ENCODE measurements at places on chromosomes 12 and 14. TPM values are rescaled to one million over a fixed set of nuclear protein-coding genes. Genes with fewer than 3 reads are reported as not detected.

- no peaks in the 10 kb centered on the region for H3K27me3 ChIP-seq
- DNase-seq = no peak
- peaks cover 48% of the 10 kb centered on the region for H3K4me1 ChIP-seq
- no peak overlapping the region for H3K4me3 ChIP-seq
These were observed 20.9 kb downstream of the ACVR1B start for GRCh38 chr12:51972422-51972812.

- peaks cover 17% of the 10 kb centered on the region for H3K4me1 ChIP-seq
- H3K27me3 ChIP-seq = no peaks in the 10 kb centered on the region
- no peak overlapping the region for H3K4me3 ChIP-seq
- no peak for DNase-seq
These were observed 79.9 kb downstream of the CHGA start for GRCh38 chr14:93002851-93003298.

- peak; percentile 31 for DNase-seq
- no peak overlapping the region for H3K27ac ChIP-seq
- H3K4me1 ChIP-seq = no peaks in the 10 kb centered on the region
- H3K4me3 ChIP-seq = no peak overlapping the region
These were observed 1.9 kb upstream of the PIWIL1 start for GRCh38 chr12:130335517-130336392.

DNA sequence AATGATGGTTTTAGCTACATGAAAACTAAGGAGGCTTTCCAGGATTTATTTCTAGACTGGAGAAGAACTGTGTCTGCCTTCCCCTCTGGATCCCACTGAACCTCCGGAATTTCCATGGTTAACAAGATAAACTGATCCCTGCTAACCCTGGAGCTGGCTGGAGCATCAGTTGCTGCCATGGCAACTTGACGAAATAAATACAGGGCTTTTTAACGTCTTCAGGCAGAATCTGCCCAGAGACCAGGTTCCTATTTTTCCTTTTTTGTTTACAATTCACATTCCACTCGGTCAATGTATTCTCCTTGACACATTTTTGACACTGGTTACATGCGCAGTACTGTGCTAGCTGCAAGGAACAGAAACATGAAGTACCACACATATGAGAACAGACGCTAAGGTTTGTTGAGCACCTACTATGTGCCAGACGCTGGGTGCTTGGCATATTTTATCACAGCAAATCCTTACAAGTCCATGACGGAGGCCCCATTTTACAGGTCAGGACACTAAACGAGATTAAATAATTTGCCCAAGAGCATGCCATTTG is 1.7 kb downstream of the C14orf132 start:
- peaks cover 34% of the 10 kb centered on the region for H3K27me3 ChIP-seq
- no peak overlapping the region for H3K4me3 ChIP-seq
- DNase-seq = no peak
- H3K4me1 ChIP-seq = peaks cover 25% of the 10 kb centered on the region
- no peaks in the 10 kb centered on the region for H3K36me3 ChIP-seq

DNA sequence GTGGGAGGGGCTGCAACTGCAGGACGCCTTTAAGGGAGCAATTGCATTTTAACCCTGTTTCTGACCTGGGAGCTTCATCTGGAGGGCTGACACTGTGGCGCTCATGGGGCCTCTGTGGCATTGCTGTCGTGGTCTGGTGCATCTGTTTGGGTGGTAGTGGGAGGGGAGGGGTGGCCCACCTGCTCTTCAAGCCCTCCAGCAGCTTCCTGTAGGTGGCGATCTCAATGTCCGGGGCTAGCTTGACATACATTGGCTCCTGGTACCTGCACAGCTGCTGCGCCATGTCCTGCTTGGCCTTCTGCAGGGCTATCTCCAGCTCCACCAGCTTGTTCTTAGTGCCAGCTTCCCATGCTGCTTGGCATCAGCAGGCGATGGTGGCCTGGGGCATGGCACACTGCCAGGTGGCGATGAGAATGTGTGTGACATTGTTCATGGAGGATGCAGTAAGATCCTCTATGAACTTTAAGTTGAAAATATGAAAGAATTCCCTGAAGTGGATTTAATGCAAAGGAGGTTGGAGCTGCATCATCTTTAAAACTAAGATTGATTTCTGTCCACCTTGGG is 7.7 kb upstream of the KRT82 start:
- H3K27me3 ChIP-seq = no peaks in the 10 kb centered on the region
- H3K4me1 ChIP-seq = no peaks in the 10 kb centered on the region

DNA sequence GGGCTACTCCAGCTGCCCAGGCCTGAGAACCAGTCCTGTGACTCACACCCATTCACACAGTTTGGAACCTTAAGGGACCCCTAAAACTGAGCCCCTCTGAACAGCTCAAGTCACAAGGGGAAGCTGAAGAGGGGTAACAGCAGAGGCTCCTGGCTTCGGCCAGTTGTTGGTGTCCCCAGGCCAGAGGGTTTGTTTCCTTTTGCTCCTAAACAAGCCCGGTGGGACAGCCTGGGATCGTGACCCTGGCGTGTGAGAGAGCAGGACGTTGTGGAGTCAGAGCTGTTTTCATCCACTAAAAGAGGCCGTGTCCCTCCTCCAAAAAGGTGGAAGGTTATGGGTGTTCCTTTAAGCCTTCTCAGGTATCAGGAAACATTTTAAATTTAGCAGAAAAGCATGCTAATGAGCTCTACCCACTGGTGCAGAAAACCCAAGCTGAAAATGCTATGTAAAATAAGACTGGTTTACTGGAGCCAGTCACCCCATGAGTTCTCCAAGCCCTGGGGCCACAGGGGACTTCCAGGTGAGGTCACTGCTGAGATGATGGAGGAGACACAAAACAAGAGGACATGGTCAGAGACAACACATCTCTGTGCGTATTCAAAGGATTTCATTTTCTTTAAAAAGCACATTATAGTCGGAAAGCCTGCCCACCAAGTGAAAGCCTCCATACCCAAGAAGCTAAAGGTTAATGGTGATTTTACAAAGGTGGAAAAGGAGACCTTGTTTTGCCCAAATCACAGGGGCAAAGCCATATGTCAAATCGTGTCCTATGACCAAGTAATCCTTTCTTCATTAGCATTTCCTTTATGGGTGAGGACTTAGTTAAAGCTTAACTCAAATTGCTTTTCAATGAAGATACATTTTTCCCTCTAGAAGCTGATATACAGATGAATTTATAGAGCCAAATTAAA is 14.1 kb downstream of the PRKAB1 start:
- peak overlapping the region; percentile 94 for H3K27ac ChIP-seq
- peak; percentile 56 for DNase-seq
- peaks cover 19% of the 10 kb centered on the region for H3K4me1 ChIP-seq
- H3K4me3 ChIP-seq = no peak overlapping the region
- H3K36me3 ChIP-seq = peaks cover 45% of the 10 kb centered on the region

DNA sequence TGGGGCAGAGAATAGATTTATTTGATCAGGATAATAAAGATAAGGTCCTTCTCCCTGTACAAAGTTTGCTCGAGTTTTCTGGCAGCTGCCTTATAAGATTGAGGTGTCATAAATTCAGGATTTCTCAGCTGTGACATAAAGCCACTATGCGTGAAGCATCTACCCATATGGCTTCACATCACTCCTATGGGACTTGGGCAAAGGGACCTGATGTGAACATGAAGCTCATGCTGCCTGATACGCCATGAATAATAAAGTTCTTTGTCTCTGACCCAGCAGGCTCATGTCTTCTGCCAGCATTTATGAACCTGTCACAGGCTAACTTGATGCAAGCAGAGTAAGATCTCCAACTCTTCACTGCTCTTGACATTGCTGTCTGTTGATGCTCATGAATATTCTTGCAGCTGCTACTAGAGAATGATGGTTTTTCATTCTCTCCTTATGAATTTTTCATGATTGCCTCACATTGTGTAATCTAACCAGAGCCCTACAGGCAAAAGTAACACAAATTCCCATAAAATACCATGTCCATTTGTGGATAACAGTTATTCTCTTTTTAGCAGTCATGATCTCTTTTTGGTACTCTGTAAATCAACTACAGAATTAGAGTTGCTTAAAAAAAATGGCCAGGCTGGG is 49.0 kb upstream of the CPNE8 start:
- no peaks in the 10 kb centered on the region for H3K27me3 ChIP-seq
- H3K27ac ChIP-seq = no peak overlapping the region
- DNase-seq = no peak
- no peaks in the 10 kb centered on the region for H3K4me1 ChIP-seq
- H3K36me3 ChIP-seq = no peaks in the 10 kb centered on the region

DNA sequence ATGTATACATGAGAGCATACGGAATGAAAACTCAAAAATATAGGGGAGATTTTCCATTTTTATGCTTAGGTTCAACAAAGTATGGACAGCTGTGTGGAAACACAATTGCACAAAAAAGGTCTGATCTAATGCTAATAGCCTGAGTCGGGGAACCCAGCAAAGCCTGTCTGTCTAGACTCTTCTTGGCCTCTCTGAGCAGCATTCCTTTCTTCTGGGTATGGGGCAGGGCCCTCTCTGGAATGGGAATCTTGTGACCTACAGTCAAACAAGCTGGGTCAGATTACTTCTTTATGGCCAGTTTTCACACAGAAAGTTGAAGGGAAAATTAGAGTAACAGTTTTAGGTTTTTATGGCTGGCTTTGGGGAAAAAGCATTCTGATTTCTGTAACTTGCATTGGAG is 534.0 kb upstream of the LMO3 start:
- no peaks in the 10 kb centered on the region for H3K27me3 ChIP-seq
- H3K4me3 ChIP-seq = no peak overlapping the region
- H3K4me1 ChIP-seq = no peaks in the 10 kb centered on the region
- no peaks in the 10 kb centered on the region for H3K36me3 ChIP-seq
- DNase-seq = no peak
- no peak overlapping the region for H3K27ac ChIP-seq

- no peak overlapping the region for H3K4me3 ChIP-seq
- H3K27me3 ChIP-seq = no peaks in the 10 kb centered on the region
- no peaks in the 10 kb centered on the region for H3K36me3 ChIP-seq
- no peaks in the 10 kb centered on the region for H3K4me1 ChIP-seq
These were observed 142.8 kb downstream of the SLC8A3 start for GRCh38 chr14:70045844-70046535.

DNA sequence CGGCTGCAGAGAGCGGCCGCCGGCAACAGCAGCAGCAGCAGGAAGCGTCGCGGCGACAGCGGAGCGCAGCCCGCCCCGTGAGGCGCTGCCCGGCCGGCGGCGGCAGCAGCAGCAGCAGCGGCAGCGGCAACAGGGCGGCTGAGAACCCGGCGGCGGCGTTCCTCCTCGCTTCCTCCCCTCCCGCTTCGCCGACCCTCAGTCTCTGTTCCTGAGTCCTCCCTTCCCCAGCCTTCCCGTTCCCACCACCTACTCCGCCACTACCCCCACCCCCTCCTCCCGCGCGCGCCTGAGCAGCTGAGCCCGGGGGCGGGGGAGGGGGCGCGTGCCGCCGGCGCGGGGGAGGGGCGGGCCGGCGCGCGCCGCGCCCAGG is 310 bp downstream of the BICDL1 start:
- H3K27me3 ChIP-seq = no peaks in the 10 kb centered on the region
- peak overlapping the region; percentile 58 for H3K4me3 ChIP-seq
- DNase-seq = no peak

DNA sequence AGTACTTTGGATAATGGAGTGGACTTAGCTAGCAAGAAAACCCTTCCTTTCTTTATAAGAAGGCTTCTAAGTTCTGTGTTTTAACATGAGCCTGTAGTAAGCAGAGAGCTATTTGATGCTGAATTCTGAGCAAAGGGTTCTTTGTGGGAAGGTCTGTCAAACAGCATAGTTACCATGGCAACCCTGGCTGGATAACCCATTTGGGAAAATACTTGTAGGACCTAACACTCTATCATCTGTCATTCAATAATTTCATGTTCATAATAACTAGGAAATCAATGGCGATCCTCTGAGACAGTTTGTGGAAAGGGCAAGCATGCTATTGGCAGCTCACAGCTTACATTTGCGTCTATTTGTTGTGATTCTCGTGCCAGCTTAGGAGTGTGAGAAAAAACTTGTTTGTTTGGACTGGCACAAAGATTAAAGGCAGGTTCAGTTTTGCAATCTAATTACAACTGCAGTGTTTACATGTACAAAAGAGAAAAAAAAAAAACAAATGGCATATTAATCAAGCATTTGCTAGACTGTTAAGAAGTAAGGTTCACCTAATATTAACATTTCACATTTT is 219.2 kb downstream of the PDZRN4 start:
- no peak for DNase-seq
- H3K36me3 ChIP-seq = no peaks in the 10 kb centered on the region
- H3K4me3 ChIP-seq = no peak overlapping the region
- no peaks in the 10 kb centered on the region for H3K27me3 ChIP-seq
- H3K27ac ChIP-seq = no peak overlapping the region
- no peaks in the 10 kb centered on the region for H3K4me1 ChIP-seq

- no peaks in the 10 kb centered on the region for H3K36me3 ChIP-seq
- no peak overlapping the region for H3K27ac ChIP-seq
- H3K4me1 ChIP-seq = no peaks in the 10 kb centered on the region
These were observed 40.4 kb downstream of the CAPS2 start for GRCh38 chr12:75289753-75290152.

DNA sequence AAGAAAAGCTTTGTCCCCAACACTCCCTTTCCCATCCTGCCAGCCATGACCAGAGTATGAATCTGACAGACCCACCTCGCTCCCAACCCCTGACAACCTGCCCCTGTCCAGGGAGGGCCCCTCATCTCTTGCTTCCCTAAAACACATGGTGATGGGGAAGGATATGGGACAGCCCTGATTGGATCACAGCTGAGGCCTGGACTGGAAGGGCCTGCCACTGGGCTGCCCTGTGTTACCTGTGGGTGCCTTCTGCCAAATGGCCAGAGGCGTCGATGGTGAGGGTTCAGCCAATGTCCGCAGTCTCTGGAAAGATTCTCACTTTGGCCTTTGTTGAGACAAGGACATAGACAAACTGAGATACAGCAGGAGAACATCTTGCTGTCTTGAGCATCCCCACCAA is 13.3 kb upstream of the RERG start:
- H3K27me3 ChIP-seq = no peaks in the 10 kb centered on the region
- no peaks in the 10 kb centered on the region for H3K36me3 ChIP-seq
- DNase-seq = no peak
- no peak overlapping the region for H3K27ac ChIP-seq
- H3K4me3 ChIP-seq = no peak overlapping the region
- H3K4me1 ChIP-seq = no peaks in the 10 kb centered on the region

DNA sequence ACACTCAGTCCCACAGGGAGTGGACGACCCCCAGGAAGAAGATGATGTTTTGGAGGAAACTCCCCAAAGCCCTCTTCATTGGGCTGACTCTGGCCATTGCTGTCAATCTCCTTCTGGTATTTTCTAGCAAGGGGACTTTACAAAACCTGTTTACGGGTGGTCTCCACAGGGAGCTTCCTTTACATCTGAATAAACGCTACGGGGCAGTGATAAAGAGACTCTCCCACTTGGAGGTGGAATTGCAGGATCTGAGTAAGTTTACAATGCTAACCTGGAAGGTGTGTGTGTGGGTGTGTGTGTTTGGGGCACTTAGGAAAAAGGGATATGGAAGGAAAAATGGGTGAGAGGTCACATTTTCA is 416 bp downstream of the GALNT8 start:
- H3K4me1 ChIP-seq = no peaks in the 10 kb centered on the region
- no peak overlapping the region for H3K27ac ChIP-seq
- peaks cover 5% of the 10 kb centered on the region for H3K27me3 ChIP-seq
- H3K36me3 ChIP-seq = no peaks in the 10 kb centered on the region
- no peak overlapping the region for H3K4me3 ChIP-seq

GRCh38 chr12:110245369-110245772 is 35.7 kb upstream of the ATP2A2 start:
- H3K36me3 ChIP-seq = no peaks in the 10 kb centered on the region
- no peaks in the 10 kb centered on the region for H3K27me3 ChIP-seq
- H3K4me3 ChIP-seq = no peak overlapping the region

- DNase-seq = no peak
- H3K4me3 ChIP-seq = peak overlapping the region; percentile 76
- H3K27me3 ChIP-seq = no peaks in the 10 kb centered on the region
- H3K27ac ChIP-seq = peak overlapping the region; percentile 85
These were observed 682 bp upstream of the TRIP11 start for GRCh38 chr14:92040431-92041051.

RFX4 gene
- polyA plus RNA-seq = not detected

CINP gene
- 21.9 TPM for polyA plus RNA-seq

TMEM132D gene
- not detected for polyA plus RNA-seq

PEX5 gene
- 14.7 TPM for polyA plus RNA-seq

RHEBL1 gene
- polyA plus RNA-seq = 6.1 TPM

FAM181A gene
- polyA plus RNA-seq = not detected

OR6C74 gene
- polyA plus RNA-seq = not detected

Data from B cell (primary cell).